ENCODE measurements at places on chromosomes 2 and 18. TPM values are rescaled to one million over a fixed set of nuclear protein-coding genes. Genes with fewer than 3 reads are reported as not detected.

Gene DHRS9
- not detected for total RNA-seq

Gene CNDP2
- 23.0 TPM for total RNA-seq

Gene EPC2
- total RNA-seq: 18.3 TPM

Gene SIX2
- total RNA-seq: not detected

Gene LYG1
- 0.29 TPM for total RNA-seq

Gene PDCD1
- total RNA-seq: not detected

DNA sequence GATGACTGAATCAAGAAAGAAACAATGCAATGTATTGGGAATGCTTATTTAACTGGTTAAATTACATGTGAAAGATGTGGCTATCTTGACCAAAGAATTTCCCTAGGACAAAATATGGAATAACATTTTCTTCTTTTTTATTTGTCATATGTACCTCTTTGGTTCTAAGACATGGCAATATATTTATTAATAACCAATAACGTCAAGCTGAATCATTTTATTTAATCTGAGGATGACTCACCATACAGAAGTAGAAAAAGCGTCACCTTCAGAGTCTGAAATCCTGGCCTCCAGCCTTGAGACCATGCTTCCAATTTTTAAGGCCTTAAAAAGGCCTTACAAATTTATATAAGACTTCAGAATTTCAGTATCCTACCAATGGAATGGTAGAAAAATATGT, 1464.9 kb downstream of the SUCLG1 start:
- no peak for DNase-seq

DNA sequence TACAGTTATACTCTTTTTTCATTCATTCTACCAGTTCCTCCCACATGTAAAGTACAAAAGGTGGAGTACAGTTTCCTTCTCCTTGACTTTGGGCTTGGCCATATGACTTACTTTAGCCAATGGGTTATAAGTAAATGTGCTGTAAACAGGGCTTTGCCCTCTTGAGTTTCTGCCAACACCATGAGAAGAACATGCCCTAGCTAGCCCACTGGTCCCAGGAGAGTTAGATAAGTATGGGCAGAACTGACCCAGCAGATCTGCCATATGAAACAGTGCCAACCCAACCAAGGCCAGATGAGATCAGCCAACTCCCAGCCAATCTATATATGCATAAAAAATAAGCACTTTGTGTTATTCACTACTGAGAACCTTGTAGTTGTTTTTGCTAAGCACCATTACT, 25.5 kb downstream of the ZC3H8 start:
- DNase-seq: peak; percentile 15

GRCh38 chr2:217431577-217432269, 571.1 kb downstream of the TNS1 start:
- DNase-seq: no peak

DNA sequence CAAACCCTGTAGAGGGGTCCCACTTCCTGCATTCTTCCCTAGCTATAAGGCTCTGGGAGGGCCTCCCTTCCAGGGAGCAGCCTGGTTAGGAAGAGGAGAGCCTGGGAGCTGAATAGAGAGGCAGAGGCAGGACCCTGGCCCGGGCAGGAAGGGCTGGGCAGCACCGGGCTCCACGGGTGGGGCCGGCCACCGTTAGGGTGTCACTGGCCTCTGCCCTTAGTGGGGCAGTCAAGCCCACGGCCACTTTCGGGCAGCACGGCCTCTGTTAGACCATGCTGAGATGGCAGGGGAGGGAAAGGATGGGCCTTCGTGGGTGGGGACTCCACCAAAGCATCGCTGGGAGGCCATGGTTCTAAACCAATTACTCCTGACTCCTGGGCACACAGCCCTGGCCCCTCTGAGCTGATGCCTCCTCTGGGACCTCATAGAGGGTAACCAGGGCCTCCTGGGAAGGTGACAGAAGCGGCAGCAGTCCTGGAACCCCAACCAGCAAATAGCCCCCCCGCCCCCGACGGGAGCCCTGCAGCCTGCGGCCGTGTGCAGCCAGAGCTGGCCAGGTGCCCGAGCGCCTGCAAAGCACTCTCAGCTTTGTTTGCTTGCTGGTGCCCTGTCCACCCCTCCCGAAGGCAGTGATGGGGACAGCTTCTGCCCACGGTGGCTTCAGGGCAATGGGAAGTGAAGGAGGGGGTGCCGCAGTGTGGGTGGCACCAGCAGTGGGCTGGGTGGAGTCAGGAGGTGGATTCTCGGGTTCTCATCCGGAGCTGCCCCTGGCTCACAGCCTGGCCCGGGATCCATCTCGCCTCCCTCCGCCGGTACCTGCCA, 16.3 kb upstream of the HPCAL1 start:
- DNase-seq: no peak

DNA sequence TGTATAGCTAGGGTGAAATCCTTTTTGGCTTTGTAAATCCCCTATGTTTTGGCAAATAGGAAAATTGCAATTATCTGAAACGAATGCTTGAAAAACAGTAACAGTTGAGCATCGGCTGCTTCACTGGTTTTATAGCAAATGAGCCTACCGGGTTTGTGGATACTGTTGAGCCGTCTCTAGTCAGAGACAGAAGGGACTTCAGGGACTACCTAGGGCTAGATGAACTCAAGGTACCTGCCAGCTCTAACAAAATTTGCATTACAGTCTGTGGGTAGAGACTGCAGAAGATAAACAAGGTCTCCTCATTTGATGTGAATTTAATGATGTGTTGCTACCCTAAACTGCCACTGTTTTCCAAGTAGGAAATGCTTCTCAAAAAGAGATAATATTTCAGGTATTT, 101.1 kb downstream of the EML6 start:
- DNase-seq: no peak

GRCh38 chr2:84492571-84492970, 23.7 kb upstream of the DNAH6 start:
- DNase-seq: peak; percentile 21

DNA sequence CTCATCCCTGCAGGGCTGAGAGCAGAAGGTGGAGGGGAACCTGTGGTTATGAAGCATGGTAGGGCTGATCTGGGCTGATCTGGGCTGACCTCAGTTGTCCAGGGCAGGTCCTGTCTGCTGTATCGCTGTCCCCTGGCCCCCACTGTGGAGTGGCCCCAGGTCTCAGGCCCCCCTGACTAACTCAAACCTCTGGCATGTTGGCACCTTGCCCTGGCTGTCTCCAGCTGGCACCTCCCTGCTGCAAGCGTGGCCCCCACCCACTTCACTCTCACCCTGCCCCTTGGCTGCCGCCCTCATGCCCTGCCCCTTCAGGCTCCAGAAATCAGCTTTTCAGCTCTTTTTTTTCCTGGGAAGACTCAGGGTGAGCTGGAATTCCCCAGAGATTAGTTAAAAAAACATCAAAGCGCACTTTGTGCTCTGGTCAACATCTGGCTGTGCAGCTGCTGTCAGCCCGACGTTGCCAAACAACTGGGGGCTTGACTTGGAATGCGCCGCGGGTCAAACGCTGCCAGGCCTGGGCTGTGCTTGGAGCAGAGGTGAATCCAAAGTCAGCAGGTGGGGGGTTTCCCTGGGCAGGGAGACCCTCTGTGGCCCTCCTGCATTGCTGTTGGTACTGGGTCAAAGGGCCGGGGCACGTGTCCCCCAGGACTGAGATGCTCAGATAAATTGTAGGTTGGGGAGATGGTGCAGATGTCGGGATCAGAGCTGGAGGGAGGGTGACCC, 173.8 kb upstream of the HDAC4 start:
- DNase-seq: no peak

DNA sequence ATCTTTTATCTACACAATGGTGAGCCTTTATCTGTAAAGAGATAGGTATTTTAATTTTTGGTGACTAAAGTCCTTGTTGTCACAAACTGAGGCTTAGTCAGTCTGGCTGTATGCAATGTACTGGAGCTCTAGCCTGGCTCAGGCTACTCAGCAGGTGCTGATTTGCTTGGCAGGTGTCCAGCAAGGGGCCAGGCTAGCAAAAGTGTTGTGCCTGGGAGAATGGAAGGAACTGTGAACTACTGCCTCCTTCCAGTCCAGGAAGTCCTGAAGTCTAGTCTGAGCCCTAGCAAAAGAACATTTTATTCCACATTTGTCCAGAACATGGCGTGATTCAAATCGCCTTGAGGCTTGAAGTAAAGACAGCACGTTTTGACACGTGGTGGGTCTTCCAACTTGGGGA, 260.5 kb downstream of the CCDC85A start:
- no peak for DNase-seq

GRCh38 chr2:97766567-97766966, 53.2 kb downstream of the ZAP70 start:
- DNase-seq: no peak

GRCh38 chr2:227347117-227347516, 22.1 kb downstream of the MFF start:
- no peak for DNase-seq

GRCh38 chr2:38887902-38888554, 1.6 kb upstream of the ARHGEF33 start:
- no peak for DNase-seq
